ENCODE measurements at places on chromosomes 5 and 9.

- no peak for DNase-seq
These were observed 3.6 kb downstream of the TMC1 start for GRCh38 chr9:72524820-72525540.

DNA sequence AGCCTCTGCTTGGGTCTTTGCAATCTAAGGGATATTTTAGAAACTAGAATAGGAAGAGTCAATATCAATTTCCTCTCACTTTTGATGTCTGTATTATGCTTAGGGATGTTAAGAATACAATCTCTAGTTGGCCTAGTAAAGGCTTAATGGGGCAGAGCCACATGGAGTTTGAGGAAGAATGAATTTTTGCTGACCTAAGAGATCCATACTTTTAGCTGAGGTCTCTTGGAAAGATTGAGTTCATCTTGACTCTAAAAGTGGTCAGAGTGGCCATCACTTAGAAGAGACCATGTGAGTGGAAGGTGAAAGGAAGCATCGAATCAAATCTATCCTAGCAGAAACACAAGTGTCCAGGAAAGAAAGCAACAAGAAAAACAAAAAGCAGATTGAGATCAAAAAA, 92.2 kb upstream of the SLC28A3 start:
- DNase-seq = no peak

DNA sequence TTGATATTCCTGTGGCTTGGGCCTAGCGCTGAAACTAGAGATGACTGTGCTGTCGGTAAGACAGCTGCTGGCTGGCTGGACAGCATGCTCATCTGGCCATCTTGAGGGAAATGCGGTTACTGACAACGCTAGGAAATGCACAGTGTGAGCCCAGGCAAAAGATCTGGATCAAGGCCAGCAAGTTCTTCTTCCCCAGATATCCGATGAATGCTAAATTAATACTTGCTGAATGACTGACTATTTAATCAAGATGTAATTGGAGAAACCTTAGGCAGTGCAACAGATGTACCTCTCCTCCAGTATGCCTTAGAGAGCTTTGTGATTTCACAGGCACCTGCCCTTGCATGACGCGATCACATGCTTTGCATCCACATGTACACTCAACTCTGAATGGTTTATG, 659.1 kb downstream of the EFNA5 start:
- DNase-seq = no peak

GRCh38 chr5:150503977-150504620, 3.8 kb upstream of the NDST1 start:
- no peak for DNase-seq

Measured in stimulated activated CD8-positive, alpha-beta memory T cell treated with anti-CD3 and anti-CD28 coated beads, Interleukin-2, amount 100 ng/mL, for 48 hours (primary cell).